Activated CD8-positive, alpha-beta memory T cell treated with anti-CD3 and anti-CD28 coated beads, Interleukin-2, amount 10 ng/mL, durations not matched to agents 7 days and 5 days (primary cell): ENCODE measurements at places on chromosomes 16 and 17.

DNA sequence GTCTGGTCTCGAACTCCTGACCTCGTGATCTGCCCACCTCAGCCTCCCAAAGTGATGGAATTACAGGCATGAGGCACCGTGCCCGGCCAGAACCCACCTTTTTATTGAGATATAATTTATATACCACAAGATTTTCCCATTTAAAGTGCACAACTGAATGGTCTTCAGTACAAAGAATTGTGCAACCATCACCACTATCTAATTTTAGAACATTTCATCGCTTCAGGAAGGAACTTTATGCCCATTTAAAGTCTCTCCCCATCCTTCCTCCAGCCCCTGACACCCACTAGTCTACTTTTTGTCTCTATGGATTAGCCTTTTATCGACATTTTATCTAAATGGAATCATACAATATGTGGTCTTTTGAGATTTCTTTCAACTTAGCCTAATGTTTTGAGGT, 25.4 kb upstream of the HELZ start:
- DNase-seq = no peak

DNA sequence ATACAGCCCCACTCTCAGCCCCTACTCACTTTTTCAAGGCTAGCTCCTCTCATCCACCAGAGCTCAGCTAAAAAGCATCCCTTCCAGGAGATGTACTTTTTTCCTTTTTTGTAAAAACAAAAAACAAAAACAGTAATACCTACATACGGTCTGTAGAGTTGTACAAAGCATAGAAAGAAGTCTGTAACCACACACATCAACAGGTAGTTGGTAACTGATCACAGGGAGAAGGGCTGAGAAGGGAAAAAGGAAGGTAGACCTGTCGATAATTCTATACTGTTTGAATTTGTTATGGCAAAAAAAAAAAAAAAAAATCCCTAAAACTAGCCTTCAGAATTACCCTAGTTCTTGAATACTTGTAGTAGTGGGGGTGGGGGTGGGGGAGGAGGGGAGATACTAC, 874 bp downstream of the SLC25A19 start:
- DNase-seq = no peak

- DNase-seq = no peak
Observed at GRCh38 chr17:37106049-37106448, 157.3 kb downstream of the AATF start.

GRCh38 chr17:40451420-40451819, 8.2 kb downstream of the IGFBP4 start:
- no peak for DNase-seq

DNA sequence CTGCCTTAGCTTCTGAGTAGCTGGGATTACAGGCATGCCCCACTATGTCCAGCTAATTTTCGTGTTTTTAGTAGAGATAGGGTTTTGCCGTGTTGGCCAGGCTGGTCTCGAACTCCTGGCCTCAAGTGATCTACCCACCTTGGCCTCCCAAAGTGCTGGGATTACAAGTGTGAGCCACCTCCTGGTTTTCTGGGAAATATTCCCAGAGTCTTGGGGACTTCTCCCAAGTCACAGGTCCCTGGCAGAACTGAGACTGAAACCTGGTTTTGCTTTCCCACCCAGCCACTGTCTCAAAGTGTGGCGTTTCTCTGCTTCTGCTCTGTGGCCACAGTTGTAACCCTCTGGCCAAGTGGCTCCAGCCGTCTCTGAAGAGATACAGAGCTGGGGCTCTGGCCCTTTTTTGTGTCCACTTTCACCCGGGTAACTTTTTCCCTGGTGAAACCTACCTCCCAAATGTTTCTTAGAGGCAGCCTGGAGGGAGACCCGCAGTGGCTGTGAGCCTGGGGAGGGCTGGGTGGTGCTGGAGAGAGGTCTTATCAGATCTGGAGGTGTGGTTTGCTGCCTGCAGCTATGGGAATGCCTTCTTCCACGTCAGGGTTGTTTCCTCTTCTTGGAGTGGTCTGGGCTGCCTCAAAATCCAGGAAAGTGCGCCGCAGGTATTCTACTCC, 5.1 kb downstream of the KSR1 start:
- no peak for DNase-seq

- DNase-seq = no peak
Observed at GRCh38 chr17:31673076-31673475, 186.0 kb downstream of the COPRS start.

- DNase-seq = no peak
Observed at GRCh38 chr16:76676356-76676755, 399.2 kb downstream of the CNTNAP4 start.

DNA sequence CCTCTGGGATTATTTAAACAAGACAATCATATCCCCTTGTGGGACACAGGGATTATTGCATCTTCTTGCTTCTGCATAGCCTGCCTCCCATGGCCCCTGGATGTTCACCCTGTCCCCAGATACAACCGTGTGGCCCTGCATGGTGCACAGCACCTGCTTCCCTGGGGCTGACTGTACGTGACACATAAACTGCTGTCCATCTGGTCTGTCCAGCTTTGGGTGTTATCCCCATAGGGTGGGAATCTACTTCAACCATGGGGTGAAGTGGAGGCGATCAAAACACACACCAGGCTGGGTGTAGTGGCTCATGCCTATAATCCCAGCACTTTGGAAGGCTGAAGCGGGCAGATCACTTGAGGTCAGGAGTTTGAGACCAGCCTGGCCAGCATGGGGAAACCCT, 138.8 kb downstream of the XYLT1 start:
- no peak for DNase-seq

- no peak for DNase-seq
Observed at GRCh38 chr17:56173958-56174835, 20.9 kb downstream of the ANKFN1 start.

DNA sequence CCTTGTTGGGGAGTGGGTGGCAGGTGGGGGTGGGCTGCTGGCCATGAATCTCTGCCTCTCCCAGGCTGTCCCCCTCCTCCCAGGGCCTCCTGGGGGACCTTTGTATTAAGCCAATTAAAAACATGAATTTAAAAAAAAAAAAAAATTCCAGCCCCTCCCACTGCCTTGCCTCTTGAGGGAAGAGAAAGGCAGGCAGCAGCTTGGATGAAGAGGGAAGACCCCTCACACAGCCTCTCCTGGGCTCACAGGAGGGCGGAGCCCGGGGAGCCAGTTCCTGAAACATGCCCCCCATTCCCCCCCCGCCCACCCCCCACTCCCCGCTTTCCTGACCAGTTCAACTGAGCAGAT, 1.8 kb upstream of the TCAP start:
- no peak for DNase-seq

DNA sequence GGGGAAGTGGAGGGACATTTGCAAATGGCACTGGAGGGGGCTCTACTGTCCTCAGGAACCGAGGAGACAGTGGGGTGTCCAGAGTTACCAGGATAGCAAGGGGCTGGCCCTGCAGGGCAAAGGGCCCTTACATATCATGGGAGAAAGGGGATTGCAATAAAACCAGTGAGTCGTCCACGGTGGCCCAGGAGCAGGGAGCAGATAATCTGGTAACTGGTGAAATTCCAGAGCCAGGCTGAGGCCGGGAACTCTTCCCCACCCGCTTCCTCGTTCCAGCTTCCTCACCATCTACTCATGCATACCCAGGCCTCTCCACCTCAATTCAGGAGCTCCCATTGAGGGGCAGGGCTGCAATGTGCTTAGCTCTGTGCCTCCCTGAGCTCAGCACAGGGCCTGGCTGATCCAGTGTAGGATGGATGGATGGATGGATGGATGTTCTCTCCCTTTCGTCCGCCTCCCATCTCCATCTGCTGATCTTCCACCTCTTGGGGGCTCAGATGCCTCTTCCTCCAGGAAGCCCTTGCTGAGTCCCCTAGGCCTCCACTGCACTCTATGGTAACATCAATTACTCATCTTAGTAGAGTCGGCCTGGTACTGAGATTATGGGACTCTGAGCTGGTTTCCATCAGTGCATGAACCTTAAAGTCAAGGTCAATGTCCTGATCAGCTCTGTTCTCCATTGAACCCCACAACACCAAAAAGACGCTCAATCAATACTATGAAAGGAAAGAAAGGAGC, 41.2 kb upstream of the NDRG4 start:
- DNase-seq = no peak

DNA sequence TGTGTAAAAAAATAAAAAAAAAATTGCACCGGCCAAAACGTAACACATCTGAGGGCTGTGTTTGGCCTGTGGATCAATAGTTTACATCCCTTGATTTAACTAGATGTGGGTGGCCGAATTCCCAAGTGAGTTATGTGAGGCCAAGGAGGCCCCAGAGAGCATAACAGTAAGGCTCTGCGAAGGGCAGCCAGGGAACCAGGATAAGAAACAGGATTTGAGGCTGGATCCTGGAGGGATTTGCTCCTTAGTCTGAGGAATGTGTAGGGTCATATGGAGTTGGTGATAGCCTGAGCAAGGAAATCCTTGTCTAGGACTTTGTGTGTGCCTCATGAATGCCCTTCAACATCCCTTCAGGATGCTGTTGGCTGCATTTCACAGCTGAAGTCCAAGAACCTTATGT, 2.0 kb downstream of the PHKG2 start:
- no peak for DNase-seq

DNA sequence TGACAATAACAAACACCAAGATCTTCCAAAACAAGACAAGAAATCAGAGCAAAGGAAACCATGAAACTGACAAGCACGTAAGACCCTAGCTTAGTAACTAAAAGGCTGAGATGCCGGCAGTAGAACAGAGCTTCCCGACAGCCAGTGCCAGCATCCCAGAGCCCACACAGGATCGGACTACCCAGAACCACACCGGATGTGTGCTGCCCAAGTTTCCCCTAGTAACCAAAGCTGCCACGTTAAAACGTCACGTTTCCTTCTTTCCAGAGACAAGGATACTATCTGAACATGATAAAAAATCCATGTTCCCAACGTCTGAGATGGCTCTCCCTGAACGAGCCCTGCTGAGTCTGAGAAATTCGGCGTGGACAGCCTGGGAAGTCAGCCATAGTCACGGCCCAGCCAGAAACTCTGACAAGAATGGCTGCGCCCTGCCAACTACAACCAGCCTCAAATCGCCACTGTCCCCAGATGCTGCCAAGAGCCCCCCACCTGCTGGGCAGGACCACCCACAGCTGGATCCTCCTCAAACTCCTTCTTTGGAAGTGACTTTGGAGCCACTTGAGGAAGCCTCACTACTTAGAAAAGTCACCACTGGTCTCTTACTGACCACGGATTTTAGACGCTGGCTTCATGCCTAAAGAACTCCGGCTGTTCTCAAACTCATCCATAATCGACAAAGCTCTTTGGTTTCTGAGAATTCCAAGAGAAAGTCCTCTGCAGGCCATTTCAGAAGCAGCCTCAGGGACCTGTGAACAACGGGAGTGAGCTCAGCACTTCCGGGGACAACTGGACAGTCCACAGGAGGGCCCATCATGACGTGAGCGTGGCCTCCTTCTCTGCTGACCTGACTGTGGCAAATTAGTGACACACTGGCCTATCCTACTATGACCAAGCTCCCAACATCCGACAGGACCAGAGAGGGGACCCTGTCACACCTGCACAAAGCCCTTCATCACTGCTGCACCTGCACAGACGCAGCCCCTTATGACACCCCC, 16.7 kb downstream of the CCDC57 start:
- no peak for DNase-seq

GRCh38 chr17:42564815-42565522, 1.9 kb upstream of the MLX start:
- no peak for DNase-seq

GRCh38 chr16:13206606-13207005, 305.2 kb downstream of the SHISA9 start:
- no peak for DNase-seq

GRCh38 chr16:17379121-17379571, 91.6 kb downstream of the XYLT1 start:
- DNase-seq = no peak

- DNase-seq = no peak
Observed at GRCh38 chr16:19291475-19291874, 5.9 kb downstream of the CLEC19A start.

GRCh38 chr17:64579917-64580316, 73.1 kb downstream of the CEP95 start:
- no peak for DNase-seq

DNA sequence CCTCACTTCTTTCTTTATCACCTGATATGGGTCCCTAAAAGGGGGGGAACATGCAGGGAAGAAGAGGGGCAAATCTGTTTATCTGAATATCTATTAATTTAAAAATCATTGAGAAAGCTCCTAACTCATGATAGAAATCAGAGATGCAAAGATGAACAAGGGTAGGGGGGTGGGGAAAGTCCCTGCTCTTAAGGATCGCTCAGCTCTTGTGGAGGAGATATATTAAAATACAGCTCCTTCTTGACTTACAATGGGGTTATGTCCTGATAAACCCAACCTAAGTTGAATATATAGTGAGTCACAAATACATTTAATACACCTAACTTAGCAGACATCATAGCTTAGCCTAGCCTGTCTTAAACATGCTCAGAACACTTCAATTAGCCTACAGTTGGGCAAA, 237.5 kb downstream of the MAF start:
- DNase-seq = no peak

- no peak for DNase-seq
Observed at GRCh38 chr17:6575596-6575988, 19.2 kb upstream of the PITPNM3 start.

DNA sequence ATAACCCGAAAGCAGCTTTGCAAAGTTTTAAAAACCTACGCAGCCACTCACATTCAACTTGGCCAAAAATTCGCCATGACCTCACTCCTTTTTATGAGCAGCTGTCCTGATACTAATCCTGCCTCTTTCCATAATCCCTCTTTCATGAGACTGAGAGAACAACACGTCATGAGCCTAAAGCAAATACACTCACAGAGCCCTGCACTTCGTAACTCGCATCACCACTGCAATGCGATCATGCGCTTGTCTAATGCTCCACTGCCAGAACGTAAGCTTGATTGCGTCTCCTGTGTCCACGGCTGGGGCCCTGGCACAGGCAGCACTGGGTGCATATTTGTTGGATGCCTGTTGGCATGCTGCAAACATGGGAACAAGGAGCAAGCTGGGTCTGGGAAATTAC, 36.2 kb downstream of the CDRT4 start:
- no peak for DNase-seq

- DNase-seq = no peak
Observed at GRCh38 chr17:76561799-76562268, 22.0 kb downstream of the PRCD start.

DNA sequence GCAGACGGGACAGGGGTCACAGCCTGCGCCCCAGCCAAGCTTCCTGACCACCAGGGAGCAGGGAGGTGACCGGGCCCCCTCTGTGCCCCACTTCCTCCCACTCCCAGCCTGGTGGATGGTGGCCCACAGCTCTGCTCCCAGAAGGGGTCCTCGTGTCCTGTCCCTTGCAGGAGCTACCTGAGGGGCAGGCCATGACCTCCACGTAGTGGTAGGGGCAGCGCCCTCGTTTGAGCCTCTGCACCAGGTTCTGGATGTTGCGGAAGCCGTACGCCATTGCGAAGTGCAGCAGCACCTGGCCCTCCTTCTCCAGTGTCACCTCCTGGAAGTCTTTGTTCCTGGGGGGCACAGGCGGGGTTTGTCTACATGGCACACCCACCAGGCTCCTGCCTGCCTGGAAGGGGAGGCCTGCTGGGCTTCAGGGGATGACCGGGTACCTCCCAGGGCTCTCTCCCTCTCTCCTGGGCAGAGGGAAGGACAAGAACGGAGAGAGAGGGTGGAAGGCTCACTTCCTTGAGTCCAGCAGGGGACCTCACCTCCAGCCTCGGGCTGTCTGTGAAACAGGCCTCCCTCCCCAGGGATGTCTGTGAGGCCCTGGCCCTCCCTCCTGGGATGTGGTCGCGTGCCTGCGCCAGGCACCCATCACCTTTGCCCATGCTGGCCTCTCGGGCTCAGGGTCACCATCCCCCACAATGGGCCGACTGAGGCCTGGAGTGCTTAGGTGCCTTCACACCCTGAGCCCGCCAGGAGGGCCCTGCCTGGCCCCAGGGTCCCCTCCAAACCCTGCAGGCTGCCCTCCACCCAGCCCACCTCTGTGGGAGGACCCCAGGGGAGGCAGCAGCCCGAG, 4.0 kb downstream of the HAGHL start:
- peak; percentile 40 for DNase-seq
